ENCODE measurements at places on chromosomes 11 and 22. TPM values are rescaled to one million over a fixed set of nuclear protein-coding genes. Genes with fewer than 3 reads are reported as not detected.

- DNase-seq = peak; percentile 36
Measured at GRCh38 chr11:115193914-115194801, 310.1 kb downstream of the CADM1 start.

DNA sequence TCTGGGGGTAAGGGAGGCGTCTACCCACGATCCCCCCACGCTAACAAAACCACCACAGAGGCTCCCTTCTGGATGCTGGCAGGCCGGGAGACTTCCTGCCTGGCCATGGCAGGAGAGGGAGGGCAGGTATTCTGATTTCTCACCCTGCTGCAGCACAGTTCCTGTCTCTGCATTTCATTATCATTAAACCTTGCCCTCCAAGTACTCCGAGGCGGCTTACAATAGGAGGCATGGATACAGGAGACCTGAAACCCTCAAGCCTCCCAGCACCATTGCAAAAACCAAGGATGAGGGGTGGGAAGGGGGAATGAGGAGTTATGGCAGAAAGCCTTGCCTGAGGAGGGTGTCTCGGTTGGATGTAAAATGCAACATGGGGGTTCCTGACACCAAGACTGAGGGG, 44.1 kb upstream of the MN1 start:
- DNase-seq = no peak

Gene CBX6
- total RNA-seq = 24.9 TPM

- no peak for DNase-seq
Measured at GRCh38 chr11:19777039-19777376, 64.4 kb downstream of the NAV2 start.

GRCh38 chr11:15275141-15275540, 160.4 kb downstream of the INSC start:
- no peak for DNase-seq

GRCh38 chr22:48047722-48048500, 1285.5 kb downstream of the TBC1D22A start:
- no peak for DNase-seq

DNA sequence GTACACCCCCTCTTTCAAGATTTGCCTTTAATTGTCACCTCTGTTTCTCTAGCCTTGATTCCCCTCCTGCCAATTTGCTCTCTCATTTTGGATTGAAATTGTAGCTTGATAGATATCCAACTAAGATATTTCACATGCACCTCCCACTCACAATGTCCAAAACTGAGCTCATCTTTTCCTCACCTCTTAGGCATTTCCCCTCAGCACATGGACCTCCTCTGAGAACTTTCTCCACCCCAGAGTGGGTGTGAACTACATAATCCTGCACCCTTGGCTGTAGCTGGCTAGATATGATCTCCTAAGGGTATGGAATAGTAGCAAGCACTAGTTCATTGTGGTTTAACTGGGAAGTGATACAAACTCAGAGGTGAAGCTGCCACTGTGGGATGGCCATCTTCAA, 91.5 kb upstream of the SESN3 start:
- DNase-seq = peak; percentile 80

- DNase-seq = no peak
Measured at GRCh38 chr11:19669511-19669910, 43.1 kb upstream of the NAV2 start.

Gene TRIM3
- 15.3 TPM for total RNA-seq

DNA sequence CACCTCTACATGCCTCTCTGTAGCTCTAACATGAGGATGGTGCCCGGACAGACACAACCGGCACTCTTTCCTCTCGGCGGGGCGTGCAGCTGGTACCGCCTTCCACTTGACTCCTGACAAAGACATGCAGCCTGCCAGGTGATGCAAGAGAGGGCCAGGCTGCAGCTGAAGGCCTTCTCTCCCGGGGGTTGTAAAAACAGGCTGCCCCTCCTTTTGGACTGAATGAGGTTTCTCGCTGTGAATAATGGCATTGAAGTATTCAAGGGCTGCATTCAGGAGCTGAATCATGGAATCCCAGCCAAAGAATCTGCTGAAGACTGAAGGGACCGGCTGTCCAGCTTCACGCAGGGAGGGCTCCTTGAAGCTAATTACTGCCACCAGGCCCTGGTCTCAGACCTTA, 110.9 kb downstream of the GALNT18 start:
- peak; percentile 68 for DNase-seq

- DNase-seq = no peak
Measured at GRCh38 chr11:111253630-111254029, 8.1 kb downstream of the POU2AF2 start.

Gene SLC22A9
- not detected for total RNA-seq

DNA sequence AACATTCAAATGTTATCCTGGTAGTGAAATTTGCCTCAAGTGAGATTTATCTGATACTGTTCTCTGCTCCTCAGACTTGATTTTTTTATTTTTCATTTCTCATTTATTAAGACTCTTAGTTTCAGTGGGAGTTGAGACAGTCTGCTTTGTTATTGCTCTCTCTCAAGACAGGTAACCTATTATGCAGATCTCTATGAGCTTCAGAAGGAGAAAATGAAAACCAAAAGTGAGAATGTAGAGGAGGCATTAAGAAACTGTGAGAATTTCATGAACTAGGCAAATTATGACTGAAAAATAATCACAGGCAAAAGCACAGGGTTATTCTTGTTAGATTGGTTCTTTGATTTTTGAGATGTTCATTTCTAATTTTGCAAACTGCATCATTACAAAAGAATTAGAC, 290.0 kb upstream of the CHORDC1 start:
- no peak for DNase-seq

- no peak for DNase-seq
Measured at GRCh38 chr11:105821372-105821771, 200.7 kb downstream of the MSANTD4 start.

GRCh38 chr22:30777587-30777986, 82.9 kb downstream of the OSBP2 start:
- DNase-seq = peak; percentile 77

Data from muscle of leg (tissue), 16 donors.